ENCODE measurements at places on chromosomes 13 and 19.

DNA sequence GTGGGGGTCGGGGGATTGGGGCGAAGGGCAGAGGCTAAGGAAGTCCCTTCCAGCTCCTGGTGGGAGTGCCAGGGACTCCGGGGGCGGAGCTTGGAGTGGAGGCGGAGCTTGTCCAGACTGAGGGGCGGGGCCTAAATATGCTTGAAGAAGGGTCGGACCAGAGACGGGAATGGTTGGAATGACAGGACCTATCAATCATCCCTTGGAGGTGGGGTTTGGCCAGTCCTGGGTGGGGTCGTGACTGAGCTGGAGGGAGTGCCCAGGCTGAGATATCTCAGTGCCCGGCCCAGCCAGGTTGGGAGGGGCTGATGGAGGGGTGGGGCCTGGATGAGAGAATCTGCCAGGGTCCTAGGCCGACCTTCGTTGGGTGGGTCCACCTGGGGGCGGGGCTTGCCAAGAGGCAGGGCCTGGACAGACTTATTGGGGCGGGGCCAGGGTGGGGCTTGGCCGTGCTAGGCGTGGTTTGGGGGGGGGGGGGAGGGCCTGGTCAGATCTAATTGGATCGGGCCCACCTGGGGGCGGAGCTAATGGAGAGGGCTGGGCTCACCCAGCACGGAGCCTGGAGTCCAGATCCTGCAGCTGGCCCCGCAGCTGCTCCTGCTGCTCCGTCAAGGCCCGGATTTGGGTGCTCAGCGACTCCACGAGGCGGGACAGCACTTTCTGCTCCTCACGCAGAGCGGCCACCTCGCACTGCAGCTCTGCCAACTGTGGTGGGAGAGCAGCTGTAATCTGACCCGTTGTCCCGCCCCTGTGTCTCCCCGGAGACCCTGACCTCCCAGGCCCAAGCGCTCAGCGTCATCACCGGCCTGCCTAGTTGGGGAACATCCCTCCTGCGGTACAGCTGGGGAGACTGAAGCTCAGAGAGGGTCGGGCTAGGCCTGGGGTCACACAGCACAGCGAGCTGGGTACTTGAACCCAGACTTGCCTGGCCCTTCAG, 2.6 kb upstream of the WIZ start:
- peak; percentile 87 for DNase-seq

DNA sequence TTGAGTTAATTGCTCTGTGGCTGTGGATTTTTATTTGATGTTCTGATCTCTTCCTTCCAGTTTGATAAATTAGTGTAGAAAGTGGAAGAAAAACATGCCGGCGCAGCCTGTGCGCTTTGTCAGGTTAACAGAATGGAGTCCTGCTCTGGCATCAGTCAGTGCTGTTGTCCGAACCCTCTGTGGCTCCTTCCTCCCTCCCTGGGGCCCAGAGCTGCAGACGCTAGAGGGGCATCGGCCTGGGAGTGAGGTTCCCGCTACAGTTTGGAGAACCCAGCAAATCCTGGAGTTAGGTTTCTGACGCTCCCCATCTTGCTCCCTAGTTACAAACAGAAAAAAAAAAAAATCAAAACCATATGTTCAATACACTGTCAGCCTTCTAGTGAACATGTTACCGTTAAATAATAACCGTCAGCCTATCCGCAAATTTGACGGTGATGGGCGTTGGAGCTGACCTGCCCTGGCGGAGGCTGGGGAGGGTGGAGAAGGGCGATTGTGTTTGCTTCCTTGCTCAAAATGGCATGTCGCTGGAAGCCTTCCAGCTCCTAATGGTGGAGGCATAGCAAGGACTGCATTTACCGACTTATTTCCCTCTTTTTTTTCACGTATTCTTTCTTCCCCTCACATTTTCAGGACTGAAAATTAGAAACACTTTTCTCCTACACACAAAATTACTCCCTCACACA, 13.6 kb downstream of the MBNL2 start:
- no peak for DNase-seq

GRCh38 chr13:65594298-65594781, 1635.8 kb downstream of the PCDH9 start:
- no peak for DNase-seq

GRCh38 chr19:1266129-1266915, 2.8 kb upstream of the CIRBP start:
- peak; percentile 82 for DNase-seq

Measured in mucosa of gallbladder (tissue), 1 donor.